ENCODE measurements at places on chromosomes 12 and 14. TPM values are rescaled to one million over a fixed set of nuclear protein-coding genes. Genes with fewer than 3 reads are reported as not detected.

GRCh38 chr12:20805921-20806320 is 4.6 kb upstream of the SLCO1B3 start:
- no peak for DNase-seq
- no peaks in the 10 kb centered on the region for H3K27me3 ChIP-seq
- H3K4me3 ChIP-seq: no peak overlapping the region
- no peak overlapping the region for H3K27ac ChIP-seq

DNA sequence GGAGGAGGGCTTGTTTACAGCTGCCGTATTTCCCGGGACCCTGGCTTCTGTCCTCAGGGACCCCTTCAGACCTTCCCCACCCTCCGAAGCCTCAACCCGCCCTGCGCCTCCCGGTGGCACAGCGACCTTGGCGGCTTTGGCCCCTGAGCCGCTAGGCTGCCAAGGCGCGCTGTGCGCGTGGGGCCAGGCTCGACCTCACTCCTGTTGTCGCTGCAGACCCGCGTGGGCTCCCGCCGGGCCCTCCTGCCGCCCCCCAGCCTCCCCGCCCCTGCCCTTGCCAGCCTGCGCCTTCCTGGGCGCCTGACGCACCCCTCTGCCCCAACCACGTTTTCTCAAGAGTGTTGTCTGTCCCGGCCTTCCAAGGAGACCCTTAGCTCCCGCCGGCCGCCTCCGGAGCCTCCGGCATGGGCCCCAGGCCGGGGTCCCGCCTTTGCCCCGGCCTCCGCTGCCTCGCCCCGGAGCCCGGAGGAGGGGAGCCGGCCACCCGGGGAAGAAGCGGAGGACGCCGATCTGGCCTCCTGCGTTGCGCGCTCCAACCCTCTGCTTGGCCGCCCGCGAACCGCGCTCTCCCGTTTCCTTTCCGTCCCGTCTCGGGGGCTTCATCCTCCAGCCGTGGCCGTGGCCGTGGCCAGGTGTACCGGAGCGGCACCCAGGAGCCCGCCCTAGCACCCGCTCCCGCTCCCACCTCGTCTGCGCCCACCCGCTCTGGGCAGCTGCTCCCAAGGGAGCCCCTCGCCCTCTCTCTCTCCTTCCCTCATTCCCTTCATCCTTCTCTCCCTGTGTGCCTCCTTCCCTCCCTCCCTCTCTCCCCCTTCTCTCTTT is 19.9 kb downstream of the PPP2R5C start:
- no peaks in the 10 kb centered on the region for H3K4me1 ChIP-seq
- peak overlapping the region; percentile 57 for H3K4me3 ChIP-seq
- DNase-seq: no peak
- no peaks in the 10 kb centered on the region for H3K36me3 ChIP-seq

DNA sequence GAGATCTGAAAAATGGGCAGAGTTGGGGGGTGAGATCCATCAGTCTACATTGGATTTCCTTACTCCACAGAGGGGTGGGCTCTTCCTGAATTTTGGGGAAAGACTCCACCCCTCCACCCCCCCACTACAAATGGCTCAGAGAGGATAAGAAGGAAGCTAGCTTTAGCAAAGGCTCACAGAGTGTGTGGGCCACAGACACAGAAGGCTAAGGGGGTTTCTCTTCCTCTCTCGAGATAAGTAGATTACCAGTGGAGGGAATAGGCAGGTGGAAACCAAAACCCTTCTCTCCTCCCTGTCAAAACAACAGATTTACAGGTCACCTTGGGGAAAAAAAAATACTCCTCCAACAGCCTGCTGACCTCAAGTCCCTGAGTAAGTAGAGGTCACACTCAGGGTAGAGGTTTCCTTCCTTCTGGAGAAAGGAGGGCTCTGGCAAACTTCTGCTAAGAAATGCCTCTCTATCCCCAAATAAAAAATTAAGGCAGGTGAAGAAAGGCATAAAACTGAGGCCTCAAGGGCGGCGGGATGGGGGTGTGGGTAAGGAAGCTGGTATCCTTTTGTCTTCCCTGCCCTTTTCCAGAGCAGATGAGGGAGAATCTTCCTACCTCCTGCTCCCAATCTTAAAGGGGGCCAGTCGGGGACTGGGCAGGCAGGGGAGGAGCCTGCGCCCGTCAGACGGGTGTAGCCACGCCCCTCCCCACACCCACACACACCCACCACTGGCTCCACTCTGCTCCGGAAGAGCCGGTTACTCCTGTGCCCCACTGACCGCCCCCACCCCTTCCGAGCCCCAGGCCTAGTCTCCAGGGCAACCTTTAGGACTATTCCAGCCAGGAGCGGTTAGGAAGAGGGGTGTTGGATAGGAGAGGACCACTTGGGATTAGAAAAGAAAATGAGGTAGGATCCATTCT is 1.9 kb upstream of the BAZ2A start:
- DNase-seq: peak; percentile 74
- H3K4me3 ChIP-seq: peak overlapping the region; percentile 18
- no peaks in the 10 kb centered on the region for H3K36me3 ChIP-seq
- H3K27me3 ChIP-seq: no peaks in the 10 kb centered on the region
- H3K4me1 ChIP-seq: peaks cover 30% of the 10 kb centered on the region

DNA sequence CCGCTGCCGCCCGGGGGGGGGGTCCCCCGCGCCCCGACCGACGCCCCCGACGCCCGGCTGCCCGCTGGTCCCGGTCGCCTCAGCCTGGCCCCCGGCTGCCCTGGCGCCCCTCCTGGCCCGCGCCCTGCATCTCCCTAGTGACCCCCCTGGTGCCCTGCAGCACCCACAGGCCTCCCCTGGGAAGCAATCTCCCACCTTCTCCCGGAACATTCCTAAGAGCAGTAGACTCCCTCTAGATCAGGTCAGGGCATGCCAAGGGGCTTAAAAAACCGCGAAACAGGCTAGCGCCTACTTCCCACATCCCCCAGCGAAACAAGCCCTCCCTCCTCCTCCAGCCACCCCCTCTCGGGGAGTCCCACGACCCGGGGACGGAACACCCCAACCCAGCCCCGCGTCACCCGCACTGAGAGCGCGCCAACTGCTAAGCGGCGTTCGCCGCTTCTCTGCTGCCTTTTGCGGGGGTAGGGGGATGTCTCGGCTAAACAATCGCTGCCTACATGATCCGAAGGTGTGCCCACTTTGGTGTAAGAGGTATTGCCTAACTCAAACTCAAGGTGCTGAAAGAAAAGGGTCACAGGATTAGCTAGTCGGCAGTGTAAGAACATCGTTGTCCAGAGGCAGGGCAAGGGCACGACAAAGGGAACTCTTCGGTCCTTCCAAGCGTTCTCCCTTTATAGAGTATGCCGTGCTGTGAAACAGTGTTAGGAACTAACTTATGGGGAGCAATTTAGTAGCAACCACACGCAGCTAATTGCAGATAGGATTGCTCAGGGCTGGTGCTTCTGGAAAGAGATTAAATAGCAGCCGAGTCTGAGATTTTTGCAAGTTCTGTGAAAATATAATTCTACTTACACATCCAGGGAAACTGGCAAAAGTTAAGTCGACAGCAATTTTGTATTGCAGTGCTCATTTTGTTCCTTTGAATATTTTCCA is 619 bp upstream of the NTN4 start:
- DNase-seq: no peak
- peak overlapping the region; percentile 69 for H3K4me3 ChIP-seq
- no peaks in the 10 kb centered on the region for H3K36me3 ChIP-seq
- peaks cover 4% of the 10 kb centered on the region for H3K4me1 ChIP-seq
- H3K27ac ChIP-seq: peak overlapping the region; percentile 72
- no peaks in the 10 kb centered on the region for H3K27me3 ChIP-seq

DNA sequence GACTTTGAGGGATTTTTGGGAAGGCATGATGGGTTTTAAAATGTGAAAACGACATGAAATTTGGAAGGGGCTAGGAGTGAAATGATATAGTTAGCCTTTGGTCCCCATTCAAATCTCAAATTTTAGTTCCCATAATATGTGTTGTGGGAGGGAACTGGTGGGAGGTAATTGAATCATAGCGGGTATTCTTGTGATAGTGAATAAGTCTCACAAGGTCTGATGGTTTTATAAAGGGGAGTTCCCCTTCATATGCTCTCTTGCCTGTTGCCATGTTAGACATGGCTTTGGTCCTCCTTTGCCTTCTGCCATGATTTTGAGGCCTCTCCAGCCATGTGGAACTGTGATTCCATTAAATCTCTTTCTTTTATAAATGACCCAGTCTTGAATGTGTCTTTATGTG is 72.8 kb downstream of the SLC16A7 start:
- no peaks in the 10 kb centered on the region for H3K27me3 ChIP-seq
- no peak overlapping the region for H3K27ac ChIP-seq
- DNase-seq: no peak

GRCh38 chr12:43444940-43445564 is 107.0 kb downstream of the ADAMTS20 start:
- no peaks in the 10 kb centered on the region for H3K36me3 ChIP-seq
- DNase-seq: no peak
- no peaks in the 10 kb centered on the region for H3K27me3 ChIP-seq
- H3K27ac ChIP-seq: no peak overlapping the region
- no peaks in the 10 kb centered on the region for H3K4me1 ChIP-seq

DNA sequence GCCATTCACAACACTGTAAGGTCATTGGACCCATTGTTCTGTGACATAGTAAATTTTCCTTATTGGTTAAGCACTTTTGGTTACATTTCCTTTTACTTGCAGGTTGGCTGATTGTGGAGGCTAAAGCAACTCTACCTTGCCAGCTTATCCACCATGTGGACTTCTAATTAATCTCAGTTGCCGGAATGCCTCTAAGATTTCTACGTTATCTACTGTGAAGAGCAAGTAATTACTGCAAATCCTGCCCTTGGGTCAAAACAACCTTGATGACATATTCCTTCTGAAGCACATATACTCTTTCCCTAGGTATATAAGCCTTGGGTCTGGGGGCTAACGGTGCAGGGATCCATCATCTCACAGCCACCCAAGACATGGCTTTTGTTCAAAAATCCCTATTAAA is 19.5 kb upstream of the MORN3 start:
- DNase-seq: no peak
- no peaks in the 10 kb centered on the region for H3K4me1 ChIP-seq
- H3K27me3 ChIP-seq: no peaks in the 10 kb centered on the region
- no peaks in the 10 kb centered on the region for H3K36me3 ChIP-seq

- no peaks in the 10 kb centered on the region for H3K36me3 ChIP-seq
- DNase-seq: no peak
- no peak overlapping the region for H3K27ac ChIP-seq
- no peaks in the 10 kb centered on the region for H3K27me3 ChIP-seq
These were observed 48.8 kb downstream of the KCNJ8 start for GRCh38 chr12:21725731-21726130.

DNA sequence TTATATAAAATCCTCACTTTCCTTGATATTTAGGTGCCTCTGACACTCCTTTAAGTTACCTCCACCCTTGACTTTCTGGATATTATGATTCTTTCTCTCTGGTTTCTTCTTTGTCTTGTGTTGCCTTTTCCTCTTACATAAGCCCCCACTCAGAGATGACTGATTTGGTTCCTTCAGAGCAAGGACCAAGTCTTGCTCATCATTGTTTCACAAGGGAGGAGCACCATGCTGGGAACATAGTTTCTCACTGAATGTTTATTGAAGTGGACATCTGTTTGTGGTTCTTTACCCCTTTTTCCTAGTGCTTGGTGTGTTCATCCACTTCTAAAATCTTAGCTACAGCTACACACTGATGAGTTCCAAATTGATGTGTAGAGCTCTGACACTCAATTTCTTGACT is 161.3 kb upstream of the PTPRQ start:
- no peak for DNase-seq
- no peak overlapping the region for H3K27ac ChIP-seq
- H3K36me3 ChIP-seq: no peaks in the 10 kb centered on the region
- H3K27me3 ChIP-seq: no peaks in the 10 kb centered on the region
- H3K4me3 ChIP-seq: no peak overlapping the region

DNA sequence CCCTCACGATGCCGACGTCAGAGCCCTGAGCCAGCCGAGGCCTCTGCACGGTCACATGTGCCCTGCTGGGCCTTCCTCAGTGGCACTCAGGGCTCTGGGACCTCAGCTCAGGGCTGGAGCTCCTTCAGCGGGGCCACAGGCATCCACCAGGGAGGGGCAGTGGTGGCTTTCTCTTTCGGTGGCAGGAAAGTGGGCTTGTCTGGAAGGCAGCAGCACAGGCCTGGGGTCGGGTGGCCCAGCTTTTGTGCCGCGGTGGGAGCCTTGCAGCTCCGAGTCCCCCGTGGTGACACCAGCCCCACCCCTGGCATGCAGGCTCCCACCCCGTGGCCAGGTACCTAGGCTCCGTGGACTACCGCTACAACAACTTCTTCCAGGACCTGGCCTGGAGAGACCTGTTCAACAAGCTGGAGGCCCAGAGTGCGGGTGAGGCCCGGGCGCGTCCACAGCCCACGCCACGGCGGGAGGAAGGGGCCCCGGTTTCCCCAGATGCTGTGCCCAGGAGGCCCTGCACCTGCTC is 14.2 kb upstream of the TEX22 start:
- no peaks in the 10 kb centered on the region for H3K36me3 ChIP-seq
- no peak for DNase-seq
- no peaks in the 10 kb centered on the region for H3K27me3 ChIP-seq
- H3K4me3 ChIP-seq: no peak overlapping the region

DNA sequence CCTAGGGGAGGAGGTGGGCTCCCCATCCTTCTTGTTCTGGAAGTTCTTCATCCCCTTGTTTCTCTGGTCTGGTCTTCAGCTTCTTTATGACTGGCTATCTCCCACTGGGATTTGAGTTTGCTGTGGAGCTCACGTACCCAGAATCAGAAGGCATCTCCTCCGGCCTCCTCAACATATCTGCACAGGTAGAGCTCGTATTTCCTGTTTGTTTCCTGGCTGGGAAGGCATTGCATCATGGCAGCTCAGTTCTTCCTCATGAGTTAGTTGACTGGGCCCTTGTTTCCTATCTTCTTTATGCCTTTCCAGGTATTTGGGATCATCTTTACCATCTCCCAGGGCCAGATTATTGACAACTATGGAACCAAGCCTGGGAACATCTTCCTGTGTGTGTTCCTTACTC is 19.8 kb downstream of the ERG28 start:
- no peaks in the 10 kb centered on the region for H3K27me3 ChIP-seq
- DNase-seq: no peak
- H3K4me3 ChIP-seq: no peak overlapping the region
- H3K4me1 ChIP-seq: no peaks in the 10 kb centered on the region

DNA sequence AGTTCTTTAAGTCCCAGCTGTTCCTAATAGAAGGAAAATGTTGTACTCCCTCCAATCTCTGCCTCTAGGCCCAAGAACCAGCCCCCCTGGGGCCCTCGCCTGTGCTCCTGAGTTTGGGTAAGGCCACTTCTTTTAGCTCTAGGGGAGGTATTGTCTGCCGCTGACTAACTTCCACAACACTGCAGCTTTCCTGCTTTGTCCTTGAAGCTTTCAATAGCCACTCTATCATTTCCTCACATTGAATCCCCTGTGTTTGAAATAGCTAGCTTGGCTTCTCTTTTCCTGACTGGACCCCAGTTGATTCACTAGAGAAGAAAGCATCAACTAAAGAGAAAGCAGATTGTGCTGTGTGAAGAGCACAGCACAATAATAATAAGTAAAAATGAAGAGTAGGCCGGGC is 28.8 kb downstream of the KRT80 start:
- no peaks in the 10 kb centered on the region for H3K4me1 ChIP-seq
- H3K27ac ChIP-seq: no peak overlapping the region
- H3K27me3 ChIP-seq: no peaks in the 10 kb centered on the region

GRCh38 chr14:100030452-100031153 is 34.6 kb upstream of the EVL start:
- no peaks in the 10 kb centered on the region for H3K36me3 ChIP-seq
- no peaks in the 10 kb centered on the region for H3K27me3 ChIP-seq
- no peak overlapping the region for H3K4me3 ChIP-seq
- peak overlapping the region; percentile 69 for H3K27ac ChIP-seq

- no peak overlapping the region for H3K4me3 ChIP-seq
- H3K4me1 ChIP-seq: peaks cover 7% of the 10 kb centered on the region
- no peak for DNase-seq
- peak overlapping the region; percentile 10 for H3K27ac ChIP-seq
These were observed 86.8 kb upstream of the ARHGAP5 start for GRCh38 chr14:31990183-31990857.

Gene PZP
- 0.79 TPM for total RNA-seq

Gene IL31
- not detected for total RNA-seq

Gene CBLN3
- 1.3 TPM for total RNA-seq

Gene TAS2R46
- not detected for total RNA-seq

Gene GPR132
- not detected for total RNA-seq

Gene MYH6
- not detected for total RNA-seq
